Placental pericyte (primary cell): ENCODE measurements at places on chromosomes 2 and 18. TPM values are rescaled to one million over a fixed set of nuclear protein-coding genes. Genes with fewer than 3 reads are reported as not detected.

MYO5B gene
- 0.66 and 0.72 TPM in 2 replicates for total RNA-seq

ZC3H8 gene
- 2.1 and 7.0 TPM in 2 replicates for total RNA-seq

SEPTIN10 gene
- total RNA-seq, result 93.4 and 105 TPM in 2 replicates

SLC39A6 gene
- total RNA-seq, result 96.7 and 100 TPM in 2 replicates

ZBTB7C gene
- under 0.01 and 0.22 TPM in 2 replicates for total RNA-seq

HRH4 gene
- total RNA-seq, result under 0.01 and 0.14 TPM in 2 replicates

HOXD10 gene
- 0.66 and 6.3 TPM in 2 replicates for total RNA-seq

REEP1 gene
- not detected in 2 replicates for total RNA-seq

EGR4 gene
- not detected in 2 replicates for total RNA-seq

NAT8 gene
- total RNA-seq, result not detected in 2 replicates

MREG gene
- total RNA-seq, result 1.1 and 3.0 TPM in 2 replicates

MRPS9 gene
- 16.0 and 16.6 TPM in 2 replicates for total RNA-seq
